ENCODE measurements at places on chromosomes 1 and 21. TPM values are rescaled to one million over a fixed set of nuclear protein-coding genes. Genes with fewer than 3 reads are reported as not detected.
A peak's percentile ranks its signal among the peaks of the same experiment; 100 is the strongest.

The EVI5 gene
- 16.8 TPM for total RNA-seq

The TBCE gene
- 10.9 TPM for total RNA-seq

DNA sequence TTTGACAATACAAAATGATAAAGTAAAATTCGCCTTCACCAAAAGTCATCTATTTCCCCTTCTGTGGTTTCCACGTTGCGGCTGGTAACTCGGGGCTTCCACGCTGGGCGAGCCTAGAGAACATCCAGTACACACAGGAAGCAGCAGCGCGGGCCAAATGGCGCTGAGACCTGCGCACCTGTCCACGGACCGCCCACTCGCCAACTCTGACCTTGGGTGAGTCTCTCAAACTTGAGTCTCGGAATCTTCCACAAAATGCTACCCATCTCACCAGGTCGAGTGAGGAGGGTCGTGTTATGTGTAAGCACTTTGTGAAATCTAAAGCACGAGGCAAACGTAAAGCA lies 820 bp upstream of the TTF2 start:
- DNase-seq = peak; percentile 41

The CLCA2 gene
- total RNA-seq = under 0.01 TPM

- no peak for DNase-seq
Observed at GRCh38 chr1:89279011-89279466, 6.4 kb upstream of the GBP5 start.

GRCh38 chr1:166176416-166176815 lies 9.6 kb upstream of the FAM78B start:
- no peak for DNase-seq

DNA sequence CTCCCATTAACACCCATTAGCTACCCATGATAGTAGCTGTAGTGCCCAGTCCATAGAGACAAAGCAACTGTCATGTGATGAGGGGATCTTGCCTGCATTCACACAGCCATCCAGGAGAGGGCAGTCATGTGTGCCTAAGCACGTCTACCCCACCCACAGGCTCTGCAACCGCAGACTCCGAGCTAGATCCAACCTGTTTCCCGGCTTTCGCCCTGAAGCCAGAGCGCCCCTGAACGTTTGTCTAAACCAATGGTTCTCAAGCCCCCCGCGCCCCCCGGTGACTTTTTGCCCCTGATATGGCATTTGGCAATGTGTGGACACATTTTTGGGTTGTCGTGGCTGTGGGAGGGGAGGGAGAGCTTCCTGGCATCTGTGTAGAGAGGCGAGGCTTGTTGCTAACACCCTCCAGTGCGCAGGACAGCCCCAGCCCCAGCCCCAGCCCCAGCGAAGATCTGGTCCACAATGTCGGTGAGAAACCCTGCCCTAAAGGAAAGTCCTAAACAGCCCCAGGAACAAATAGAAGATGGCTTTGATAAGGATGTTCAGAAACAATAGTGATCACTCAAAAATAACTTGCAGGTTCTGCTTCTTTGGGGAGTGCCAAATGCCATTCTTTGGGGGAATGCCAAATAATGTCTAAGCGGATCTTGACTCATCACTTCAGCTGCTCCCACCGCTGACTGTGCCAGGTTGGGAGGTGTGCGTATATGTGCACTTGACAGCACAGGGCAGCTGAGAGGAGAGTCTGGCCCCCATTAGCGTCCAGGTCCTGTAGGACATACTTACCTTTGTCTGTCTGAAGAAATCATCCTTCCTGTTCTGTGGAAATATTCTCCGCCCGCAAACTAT lies 34.5 kb downstream of the SLC44A3 start:
- DNase-seq = peak; percentile 91

The CLEC20A gene
- not detected for total RNA-seq

DNA sequence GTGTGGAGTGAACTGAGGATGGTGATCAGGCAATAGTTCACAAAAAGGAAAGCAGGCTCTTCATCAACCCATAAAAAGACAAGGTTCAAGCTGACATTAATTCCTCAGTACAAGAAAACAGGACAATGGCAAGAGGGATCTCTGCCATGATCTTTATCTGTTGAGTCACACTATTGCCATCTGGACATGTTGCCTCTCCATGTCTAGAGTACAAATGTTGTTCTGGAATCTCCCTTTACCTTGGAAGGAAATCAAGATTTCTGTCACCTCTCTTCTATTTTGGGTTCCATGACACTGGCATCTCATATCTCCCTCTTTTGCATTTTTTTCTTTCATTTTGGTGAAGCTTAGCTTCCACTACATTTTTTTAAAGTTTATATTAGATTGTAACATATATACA lies 329.1 kb downstream of the USP25 start:
- no peak for DNase-seq

The DRAXIN gene
- 0.64 TPM for total RNA-seq

- peak; percentile 47 for DNase-seq
Observed at GRCh38 chr1:10380594-10381275, 18.1 kb upstream of the PGD start.

DNA sequence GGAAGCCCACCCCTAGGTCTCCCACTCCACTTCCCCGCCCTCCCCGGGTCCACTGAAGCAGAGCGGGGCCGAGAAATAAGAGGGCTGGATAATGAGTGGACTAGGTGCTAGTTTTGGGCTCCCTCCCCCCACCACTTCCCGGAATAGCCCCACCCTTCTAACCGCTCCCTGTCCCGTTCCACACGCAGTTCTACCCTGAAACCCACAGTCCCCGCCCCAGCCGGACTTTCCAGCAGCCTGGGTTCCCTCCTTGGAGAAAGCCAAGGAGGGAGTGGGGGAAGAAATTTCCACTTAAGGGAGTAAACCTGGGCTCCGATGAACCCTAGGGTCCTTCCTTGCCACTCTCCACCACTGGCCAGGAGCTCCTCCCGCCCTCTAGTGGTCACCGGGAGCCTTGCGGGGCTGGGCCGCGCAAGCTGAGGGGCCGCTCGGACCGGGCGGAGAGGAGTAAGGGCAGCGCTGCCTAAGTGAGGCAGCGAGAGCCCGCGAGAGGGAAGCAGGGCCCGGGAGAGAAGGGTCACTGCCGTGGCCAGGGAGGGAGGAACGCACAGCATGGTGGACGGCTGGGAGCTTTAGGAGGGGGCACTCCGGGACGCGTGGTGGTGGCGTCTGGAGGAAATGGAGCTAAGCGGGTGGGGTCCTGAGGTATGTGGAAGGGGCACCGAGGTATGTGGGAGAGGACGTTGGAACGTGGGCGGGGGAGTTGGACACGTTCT lies 14.3 kb downstream of the THBS3 start:
- peak; percentile 58 for DNase-seq

DNA sequence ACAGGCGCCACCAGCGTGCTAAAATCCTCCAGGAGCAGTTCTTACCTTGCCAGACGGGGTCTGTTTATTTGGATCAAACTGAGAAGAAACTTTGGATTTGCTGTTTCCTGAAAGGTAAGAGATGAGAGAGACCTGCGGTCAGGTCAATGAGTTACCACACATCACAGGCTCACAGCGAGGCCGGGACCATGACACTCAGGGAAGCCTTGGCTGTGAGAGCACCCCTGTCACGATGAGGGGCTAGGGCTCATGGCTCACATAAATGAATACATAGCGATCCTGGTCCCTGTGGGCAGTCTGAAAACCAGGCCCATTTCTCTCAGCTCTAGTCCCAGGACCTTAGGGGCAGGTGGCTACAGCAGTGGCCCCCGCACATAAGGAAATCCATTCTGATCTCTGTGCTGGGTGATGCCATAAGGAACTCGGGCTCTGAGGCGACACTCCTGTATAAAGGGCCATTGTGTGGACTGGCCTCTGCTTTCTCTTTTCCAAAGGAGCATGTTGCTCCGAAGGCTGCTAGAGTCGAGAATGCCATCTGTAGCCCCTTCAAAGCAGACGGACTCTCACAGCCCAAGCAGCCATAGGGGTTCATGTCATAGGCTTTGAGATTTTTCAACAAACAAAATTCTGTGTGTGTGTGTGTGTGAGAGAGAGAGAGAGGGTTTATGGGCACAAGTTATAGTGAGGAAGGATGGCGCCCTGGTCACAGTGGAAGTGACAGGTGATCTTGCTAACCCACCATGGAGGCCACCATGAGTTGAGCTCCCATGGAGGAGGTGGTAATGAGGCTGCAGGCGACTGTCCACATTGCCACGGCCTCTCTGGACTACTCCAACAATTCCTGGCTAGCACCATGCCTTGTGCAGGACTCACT lies 9.0 kb upstream of the SRM start:
- DNase-seq = no peak

The DMBX1 gene
- not detected for total RNA-seq

The DHCR24 gene
- total RNA-seq = 103 TPM

- no peak for DNase-seq
Observed at GRCh38 chr21:34692458-34693020, 23.7 kb downstream of the CLIC6 start.

DNA sequence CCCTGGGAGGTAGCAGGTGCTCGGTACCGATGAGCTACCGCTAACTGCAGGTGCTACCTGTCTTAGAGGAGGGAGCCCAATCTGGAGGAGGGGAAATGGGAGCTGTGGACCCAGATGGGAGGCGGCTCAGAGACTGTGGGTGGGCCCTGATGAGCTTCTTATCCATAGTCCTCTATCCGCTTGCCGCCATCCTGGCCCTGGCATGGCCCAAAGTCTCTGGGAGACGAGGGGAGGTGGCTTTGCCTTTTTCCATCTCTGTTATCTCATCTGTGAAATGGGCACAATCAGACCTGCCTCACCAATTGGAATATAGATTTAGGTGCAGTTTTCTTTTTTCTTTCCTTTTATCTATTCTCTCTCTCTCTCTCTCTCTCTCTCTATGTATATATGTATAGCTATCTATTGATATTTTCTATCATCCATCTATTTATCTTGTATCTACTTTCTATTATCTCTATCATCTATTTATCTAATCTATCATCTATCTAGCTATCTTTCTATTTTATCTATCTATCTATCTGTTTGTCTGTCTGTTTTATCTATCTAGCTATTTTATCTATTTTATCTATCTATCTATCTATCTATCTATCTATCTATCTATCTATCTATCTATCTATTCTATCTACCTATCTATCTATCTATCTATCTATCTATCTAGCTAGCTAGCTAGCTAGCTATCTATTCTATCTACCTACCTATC lies 16.5 kb downstream of the TNFRSF1B start:
- DNase-seq = no peak

- no peak for DNase-seq
Observed at GRCh38 chr1:71882226-71882625, 400.1 kb downstream of the NEGR1 start.

DNA sequence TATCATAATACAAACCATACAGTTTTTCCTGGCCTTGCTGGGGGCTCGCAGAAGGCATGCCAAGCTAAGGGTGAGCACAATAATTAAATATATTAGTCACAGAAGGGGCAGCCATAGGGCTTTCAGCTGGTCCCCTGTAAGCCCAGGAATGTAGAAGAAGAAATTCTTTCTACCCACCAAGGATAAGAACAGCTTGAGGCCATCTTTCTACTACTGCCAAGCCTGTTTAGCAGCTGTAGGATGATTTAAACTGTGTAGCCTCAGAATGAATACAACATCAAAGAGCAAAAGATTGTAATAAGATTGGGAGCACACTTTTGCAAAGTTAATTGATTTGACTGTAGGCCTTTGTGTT lies 171.5 kb downstream of the LRRC7 start:
- DNase-seq = no peak

DNA sequence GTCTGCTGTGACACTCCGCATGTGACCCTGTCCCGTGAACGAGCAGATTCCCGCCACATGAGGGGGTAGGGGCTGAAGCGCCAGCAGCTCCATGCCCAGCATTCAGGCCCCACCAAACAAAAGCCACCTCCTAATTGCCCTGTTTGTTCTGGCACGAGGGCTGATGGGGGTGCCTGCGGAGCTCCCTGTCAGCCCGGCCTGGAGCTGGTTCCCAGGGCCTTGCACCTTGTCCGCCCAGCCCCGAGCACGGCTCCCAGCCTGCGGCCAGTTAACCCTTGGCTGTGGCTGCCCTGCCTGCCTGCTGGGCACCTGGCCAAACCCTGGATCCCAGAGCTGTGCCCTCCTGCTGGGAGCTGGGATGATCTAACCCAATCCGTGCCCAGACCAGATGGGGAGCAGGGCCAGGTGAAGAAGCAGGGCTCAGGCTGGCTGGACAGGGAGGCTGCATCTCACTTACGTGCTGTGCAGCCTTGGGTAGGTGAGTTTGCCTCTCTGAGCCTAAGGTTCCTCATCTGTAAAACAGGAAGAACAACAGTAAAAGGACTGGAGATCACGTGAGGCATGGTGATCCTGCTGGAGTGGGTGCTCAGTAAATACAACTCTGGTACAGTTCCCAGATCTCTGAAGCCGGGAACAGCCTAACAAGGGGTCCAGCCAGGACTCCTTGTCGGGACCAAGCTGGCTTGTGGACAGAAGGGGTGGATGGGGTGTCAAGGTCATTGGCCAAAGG lies 110.9 kb upstream of the IFFO2 start:
- peak; percentile 56 for DNase-seq

- no peak for DNase-seq
Observed at GRCh38 chr1:116457946-116458604, 85.0 kb downstream of the ATP1A1 start.

- no peak for DNase-seq
Observed at GRCh38 chr1:53634571-53634979, 104.4 kb downstream of the GLIS1 start.

GRCh38 chr1:38046884-38047602 lies 450 bp upstream of the POU3F1 start:
- peak; percentile 86 for DNase-seq

- DNase-seq = no peak
Observed at GRCh38 chr1:27530192-27530591, 40.2 kb upstream of the WASF2 start.

GRCh38 chr1:211935448-211935970 lies 99.8 kb downstream of the INTS7 start:
- no peak for DNase-seq

The OLFML3 gene
- total RNA-seq = 7.2 TPM

- DNase-seq = no peak
Observed at GRCh38 chr1:45867697-45868348, 64.4 kb downstream of the MAST2 start.

The CFHR5 gene
- total RNA-seq = not detected

DNA sequence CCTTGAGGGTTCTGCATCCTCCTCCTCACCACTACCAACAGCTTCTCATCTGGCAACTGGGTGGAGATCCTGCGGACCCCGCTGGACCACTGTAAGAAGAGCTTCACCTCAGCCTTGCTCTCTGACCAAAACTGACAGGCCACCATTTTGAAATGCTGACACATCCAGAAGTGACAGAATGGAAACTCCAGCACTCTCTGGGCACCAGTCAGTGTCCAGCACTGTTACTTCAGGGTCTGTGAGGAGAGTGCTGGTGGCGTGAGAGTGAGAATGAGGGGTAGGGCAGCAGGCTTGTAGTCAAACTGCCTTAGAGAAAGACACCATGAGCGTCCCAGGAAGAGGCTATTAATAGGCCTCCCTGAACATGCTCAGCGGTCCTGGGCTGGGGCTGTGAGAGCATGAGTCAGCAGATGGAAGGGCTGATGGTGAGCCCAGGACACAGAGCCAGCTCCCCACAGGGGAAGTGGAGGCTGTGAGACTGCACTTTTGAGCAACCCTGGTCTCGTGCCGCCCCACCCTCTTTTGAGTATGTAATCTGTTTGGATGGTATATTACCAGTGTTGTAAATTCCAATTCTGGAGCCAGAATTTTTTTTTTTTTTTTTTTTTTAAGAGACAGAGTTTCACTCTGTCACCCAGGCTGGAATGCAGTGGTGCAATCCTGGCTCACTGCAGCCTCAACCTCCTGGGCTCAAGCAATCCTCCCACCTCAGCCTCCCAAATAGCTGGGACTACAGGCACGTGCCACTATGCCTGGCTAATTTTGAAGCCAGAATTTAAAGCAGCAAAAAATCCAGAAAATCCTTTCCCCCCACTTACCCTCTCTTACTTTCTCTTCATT lies 34.4 kb upstream of the SLC30A1 start:
- DNase-seq = no peak

GRCh38 chr1:186089940-186090339 lies 285.1 kb downstream of the TPR start:
- no peak for DNase-seq

Measured in dermis microvascular lymphatic vessel endothelial cell (primary cell).